Stimulated activated CD8-positive, alpha-beta memory T cell treated with anti-CD3 and anti-CD28 coated beads, Interleukin-4, amount 100 ng/mL, for 48 hours (primary cell): ENCODE measurements at places on chromosomes 12 and 14.

- DNase-seq, result no peak
These were observed 73.4 kb upstream of the CLEC14A start for GRCh38 chr14:38329246-38329645.

DNA sequence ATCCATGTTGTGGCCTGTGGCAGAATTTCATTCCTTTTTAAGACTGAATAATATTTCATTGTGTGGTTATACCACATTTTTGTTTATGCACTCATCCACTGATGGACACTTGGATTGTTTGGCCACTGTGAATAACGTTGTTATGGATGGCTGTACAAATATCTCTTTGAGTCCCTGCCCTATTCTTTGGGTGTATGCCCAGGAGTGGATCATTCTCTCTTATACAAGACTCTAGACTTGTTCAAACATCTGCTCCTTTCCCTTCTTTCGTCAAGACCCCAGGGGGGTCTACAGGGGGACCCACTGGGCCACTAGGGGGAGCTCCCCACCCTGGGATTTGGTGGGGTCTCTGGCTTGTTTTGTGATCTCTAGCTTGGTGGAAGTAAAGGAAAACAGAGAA lies 77.4 kb downstream of the FBXL14 start:
- DNase-seq, result peak; percentile 59

GRCh38 chr14:68569970-68570409 lies 222.9 kb downstream of the ZFP36L1 start:
- DNase-seq, result no peak

- no peak for DNase-seq
These were observed 397.8 kb upstream of the MIS18BP1 start for GRCh38 chr14:45650754-45651153.

GRCh38 chr12:12592930-12593329 lies 18.7 kb upstream of the CREBL2 start:
- DNase-seq, result no peak

DNA sequence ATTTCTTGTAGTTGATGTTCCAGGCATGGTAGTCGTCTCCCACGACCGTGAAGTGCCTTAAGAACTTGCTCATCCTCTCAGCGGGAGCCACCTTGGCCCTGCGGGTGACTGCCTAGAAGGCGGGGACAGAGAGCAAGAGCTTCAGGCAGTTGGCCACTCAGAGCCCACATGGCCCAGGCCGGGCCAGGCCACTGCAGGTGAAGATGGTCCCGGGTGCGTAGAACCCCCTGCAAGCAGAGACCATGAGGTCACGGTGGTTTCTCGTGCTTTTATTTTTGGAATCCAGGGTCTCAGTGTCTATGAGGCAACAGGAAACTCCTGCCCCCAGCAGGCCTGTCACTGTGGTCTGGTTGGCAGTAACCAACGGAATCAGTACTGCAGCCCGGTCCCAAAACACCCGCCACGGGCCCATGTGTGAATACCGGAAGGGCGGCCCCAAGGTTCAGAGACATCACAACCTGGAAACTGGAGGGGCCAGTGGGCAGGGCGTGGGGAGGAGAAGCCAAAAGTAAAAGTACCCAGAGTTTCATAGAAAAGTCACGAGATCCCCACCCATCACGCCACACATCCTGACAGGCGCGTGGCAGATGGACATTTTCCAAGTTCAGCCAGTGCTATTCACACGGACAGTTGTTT lies 27.5 kb downstream of the HVCN1 start:
- DNase-seq, result peak; percentile 85

DNA sequence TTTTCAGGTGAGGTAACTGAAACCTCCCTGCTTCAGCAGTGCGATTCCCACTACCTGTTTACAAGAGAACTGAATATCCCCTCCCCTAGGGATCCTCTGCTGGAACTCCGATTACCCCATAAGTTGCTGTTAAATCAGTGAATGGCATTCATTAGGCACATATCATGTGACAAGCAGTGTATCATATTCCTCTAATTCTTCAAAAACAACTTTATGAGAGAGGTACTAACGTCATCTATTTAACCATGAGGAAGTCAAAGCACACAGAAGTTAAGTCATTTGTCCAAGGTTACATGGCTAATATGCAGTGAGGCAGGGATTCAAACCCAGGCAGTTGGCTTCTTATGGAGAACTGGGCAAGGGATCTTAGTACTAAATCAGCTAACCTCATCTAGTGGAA lies 43.9 kb upstream of the PCED1B start:
- no peak for DNase-seq

DNA sequence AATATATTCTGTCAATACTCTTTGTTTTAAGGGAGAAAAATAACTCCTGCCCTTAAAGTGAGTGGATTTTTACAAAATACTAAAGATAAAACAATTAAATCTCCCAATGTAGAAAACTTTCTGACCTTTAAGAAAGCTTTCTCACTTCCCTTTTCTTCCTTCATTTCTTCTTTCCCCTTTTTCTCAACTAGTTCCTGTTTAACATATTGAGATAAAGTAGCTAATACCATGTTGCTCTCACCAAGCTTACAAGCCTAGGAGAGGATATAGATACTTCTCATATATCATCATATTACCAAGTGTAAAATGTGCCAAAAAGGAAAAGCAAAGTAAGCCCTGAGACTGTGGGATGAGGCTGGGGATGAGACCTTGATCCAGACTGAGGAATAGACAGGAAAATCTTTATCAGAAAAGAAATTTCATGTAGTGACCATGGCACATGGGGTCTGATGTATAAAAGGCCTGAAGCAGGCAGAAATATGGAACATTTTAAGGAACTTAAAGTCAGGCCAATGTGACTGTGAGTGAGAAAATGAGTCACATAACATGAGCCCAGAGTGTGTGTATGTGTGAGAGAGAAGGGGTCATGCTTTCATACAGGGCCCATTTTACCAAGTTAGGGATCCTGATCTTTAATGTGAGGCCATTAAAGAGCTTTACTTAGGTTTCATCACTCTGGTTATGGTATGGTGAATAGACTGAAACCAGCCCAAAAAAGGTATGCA lies 1.6 kb upstream of the RPL10L start:
- no peak for DNase-seq

GRCh38 chr14:72169521-72169920 lies 237.3 kb downstream of the RGS6 start:
- no peak for DNase-seq

DNA sequence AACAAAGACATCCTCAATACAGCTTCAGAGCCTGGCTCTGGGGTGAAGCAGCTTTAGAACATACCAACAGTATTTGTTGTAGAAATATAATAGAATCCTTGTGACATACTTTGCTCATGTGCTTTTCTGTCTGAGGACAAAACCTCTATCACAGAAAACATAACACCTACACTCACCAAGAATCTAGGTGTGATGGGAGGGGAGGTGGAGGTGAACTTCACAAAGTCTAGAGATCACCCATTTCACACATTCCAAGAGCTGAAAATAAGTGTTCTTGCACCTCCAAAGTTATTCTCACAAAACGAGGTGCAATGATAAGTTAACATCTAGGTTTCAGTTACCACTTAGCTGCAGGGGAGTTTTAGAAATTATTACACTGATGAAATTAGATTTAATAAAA lies 32.7 kb upstream of the BTG1 start:
- DNase-seq, result no peak

DNA sequence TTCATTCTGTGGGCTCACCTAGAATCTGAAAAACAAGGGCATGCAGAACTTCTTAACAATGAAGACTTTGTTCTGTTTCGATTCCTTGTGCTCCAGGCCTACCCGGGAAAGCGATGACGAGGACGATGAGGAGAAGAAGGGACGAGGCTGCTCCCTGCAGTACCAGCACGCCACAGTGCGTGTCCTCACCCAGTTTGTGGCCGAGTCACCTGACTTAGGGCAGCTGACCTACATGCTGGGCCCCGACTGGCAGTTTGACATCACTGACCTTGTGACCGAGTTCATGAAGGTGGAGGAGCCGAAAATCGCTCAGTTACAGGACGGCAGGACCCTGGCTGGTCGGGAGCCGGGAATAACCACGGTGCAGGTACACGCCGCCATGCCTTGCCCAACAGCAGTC lies 585.4 kb downstream of the AACS start:
- no peak for DNase-seq

- no peak for DNase-seq
These were observed 2.2 kb upstream of the C1S start for GRCh38 chr12:7058163-7058845.

GRCh38 chr12:10940389-10940788 lies 1.3 kb upstream of the TAS2R14 start:
- no peak for DNase-seq

DNA sequence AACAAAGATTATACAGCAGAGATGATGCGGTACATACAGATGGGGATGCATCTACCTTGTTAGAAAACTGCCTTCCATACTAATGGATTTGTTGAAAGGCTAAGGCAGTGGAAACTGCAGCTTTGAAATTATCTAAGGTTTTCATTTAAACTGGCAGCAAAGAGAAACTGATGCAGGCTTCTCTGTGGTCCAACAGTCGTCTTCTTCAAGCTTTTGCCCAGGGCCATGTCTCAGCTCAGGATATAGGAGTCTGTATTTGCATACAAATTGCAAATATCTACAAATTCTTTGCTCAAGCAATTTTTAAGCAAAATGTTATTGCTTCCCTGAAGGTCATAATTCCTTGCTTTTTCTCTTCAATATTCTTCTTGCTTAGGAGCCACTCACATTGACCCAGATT lies 33.7 kb downstream of the ERH start:
- DNase-seq, result no peak

DNA sequence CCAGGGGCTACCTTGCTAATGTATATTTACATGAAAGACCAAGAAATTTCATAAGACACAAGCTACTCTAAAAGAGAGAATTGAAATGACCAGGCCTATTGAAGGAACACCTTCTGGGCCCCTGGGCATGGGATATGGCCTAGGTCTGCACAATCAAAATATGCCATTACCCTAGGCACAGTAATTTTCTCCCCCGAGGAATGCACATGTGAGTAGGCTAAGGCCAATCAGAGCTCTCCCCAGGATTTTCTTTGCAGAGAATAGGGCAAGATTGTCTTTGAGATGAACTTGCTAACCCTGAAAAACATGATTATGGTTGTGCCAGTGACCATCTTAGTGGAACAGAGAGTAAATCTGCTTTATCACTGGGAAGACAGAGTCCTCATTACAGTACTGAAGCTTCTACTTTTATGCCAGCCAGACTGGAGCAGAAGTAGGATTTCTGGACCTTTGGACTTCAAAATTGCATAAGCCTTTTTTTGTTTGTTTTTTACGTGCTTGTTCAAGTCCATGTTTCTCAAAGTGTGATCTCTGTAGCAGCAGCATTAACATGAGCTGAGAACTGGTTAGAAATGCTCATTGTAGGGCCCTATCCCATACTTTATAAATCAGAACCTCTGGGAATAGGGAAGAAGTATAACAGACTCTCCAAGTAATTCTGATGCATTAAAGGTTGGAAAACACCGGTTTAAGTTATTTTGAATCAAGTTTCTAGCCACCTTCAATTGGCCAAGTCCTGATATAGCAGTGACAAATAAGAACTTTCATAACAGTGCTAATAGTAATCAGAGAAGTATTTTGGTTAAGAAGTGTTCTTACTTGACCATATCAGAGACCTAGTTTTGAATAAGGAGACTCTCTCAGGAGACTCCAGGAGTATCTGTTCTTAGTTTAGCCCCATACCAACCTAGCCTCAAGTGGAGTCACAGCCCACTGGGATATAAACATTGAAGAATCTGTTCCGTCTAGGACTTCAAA lies 112.9 kb downstream of the LMO3 start:
- no peak for DNase-seq

GRCh38 chr14:28467611-28468010 lies 299.0 kb upstream of the FOXG1 start:
- no peak for DNase-seq

- DNase-seq, result no peak
These were observed 24.5 kb downstream of the SLC16A7 start for GRCh38 chr12:59620326-59620725.
